ENCODE measurements at places on chromosomes 16 and 17. TPM values are rescaled to one million over a fixed set of nuclear protein-coding genes. Genes with fewer than 3 reads are reported as not detected.
A peak's percentile ranks its signal among the peaks of the same experiment; 100 is the strongest.

The C17orf75 gene
- total RNA-seq, result 21.5 TPM

The PCGF2 gene
- total RNA-seq, result 77.5 TPM

- H3K4me1 ChIP-seq, result no peaks in the 10 kb centered on the region
- no peak for DNase-seq
- H3K36me3 ChIP-seq, result no peaks in the 10 kb centered on the region
- H3K4me3 ChIP-seq, result no peak overlapping the region
- no peaks in the 10 kb centered on the region for H3K27me3 ChIP-seq
These were observed 295.8 kb downstream of the ZFHX3 start for GRCh38 chr16:72752004-72752695.

DNA sequence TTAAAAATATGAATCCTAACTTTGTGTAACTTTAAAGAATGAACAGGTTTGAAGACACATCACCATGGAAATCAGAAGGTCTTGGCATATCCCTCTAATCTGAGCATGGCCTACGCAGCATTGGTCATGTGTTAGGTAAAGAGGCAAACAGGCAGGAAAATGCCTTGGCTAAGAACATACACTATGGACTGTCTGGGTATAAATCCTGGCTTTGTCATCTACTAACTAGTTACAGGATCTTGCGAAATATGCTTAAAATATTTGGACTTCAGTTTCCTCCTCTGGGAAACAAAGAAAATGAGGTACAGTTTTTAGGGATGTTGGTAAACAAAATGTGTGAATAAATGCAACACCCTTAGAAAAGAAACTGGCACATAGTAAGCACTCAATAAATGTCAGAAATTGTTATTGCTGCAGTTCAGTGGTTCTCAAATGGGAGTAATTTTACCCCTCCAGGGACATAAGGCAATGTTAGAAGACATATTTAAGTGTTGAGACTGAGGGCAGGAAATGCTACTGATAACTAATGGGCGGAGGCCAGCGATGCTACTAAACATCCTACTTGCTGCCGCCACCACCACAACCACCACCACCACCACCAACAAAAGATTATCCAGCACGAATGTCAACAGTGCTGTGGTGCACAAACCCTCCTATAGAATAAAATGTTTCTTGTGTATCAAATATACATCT lies 770.8 kb upstream of the SOX9 start:
- H3K4me3 ChIP-seq, result no peak overlapping the region
- DNase-seq, result no peak
- H3K27ac ChIP-seq, result no peak overlapping the region
- no peaks in the 10 kb centered on the region for H3K27me3 ChIP-seq
- no peaks in the 10 kb centered on the region for H3K36me3 ChIP-seq

- H3K4me3 ChIP-seq, result no peak overlapping the region
- no peaks in the 10 kb centered on the region for H3K36me3 ChIP-seq
- DNase-seq, result no peak
- peaks cover 11% of the 10 kb centered on the region for H3K27me3 ChIP-seq
These were observed 1.1 kb upstream of the XYLT2 start for GRCh38 chr17:50344731-50345365.

DNA sequence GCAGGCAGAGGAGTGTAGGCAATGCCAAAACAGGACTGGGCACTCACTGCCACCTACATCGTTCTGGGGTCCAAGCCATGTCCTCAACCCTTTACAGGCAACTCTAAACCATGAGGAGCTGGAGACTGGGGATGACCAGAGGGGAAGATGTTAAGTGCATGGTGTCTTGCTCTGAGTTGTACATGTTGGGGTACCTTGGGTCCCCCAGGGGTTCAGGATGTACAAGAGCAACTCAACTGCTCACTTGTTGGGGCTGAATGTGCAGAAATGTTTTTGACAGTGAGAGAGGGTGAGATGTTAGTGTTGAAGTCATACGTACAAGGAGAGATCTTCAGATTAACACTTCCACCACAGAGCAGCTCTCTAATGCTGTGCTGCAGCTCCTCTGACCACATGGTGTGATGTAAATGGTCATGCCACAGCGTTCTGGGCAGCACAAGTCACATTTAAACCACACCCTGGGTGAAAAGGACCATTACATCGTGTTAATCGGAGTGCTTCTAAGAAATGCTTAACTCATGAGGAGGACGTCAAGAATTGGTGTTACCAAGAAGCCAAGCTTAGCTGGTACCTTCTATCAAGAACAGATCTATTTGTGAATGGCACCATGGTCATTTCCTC lies 2.4 kb downstream of the CCL18 start:
- DNase-seq, result no peak
- H3K4me3 ChIP-seq, result no peak overlapping the region
- no peaks in the 10 kb centered on the region for H3K36me3 ChIP-seq
- no peaks in the 10 kb centered on the region for H3K27me3 ChIP-seq
- H3K4me1 ChIP-seq, result no peaks in the 10 kb centered on the region

DNA sequence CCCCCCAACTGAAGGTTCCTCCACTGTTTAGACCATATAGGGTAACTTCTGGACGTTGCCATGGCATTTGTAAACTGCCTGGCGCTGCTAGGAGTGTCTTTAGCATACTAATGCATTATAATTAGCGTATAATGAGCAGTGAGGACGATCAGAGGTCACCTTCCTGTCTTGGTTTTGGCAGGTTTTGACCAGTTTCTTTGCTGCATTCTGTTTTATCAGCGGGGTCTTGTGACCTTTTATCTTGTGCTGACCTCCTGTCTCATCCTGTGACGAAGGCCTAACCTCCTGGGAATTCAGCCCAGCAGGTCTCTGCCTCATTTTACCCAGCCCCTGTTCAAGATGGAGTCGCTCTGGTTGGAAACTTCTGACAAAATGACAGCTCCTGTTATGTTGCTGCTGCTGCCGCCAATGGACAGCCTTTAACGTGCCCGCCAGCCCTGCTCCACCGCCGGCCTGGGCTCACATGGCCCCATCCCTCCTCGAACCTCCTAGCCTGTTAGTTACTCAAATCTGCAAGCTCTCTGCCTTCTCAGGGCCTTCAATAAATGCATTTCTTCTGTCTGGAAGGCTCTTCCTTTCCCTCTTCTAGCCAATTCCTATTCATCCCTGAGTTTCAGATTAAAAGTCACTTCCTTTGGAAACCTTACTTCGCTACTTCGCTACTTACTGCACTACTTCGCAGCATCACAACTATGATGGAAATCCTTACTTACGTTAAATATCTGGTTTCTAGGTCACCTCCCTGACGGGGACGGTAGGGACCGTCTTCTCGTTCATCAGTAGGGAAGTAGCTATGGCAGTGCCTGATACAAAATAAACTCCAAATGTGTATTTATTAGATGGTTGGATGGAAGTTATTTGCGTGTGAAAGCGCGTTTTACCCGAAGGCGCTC lies 640 bp upstream of the NAGLU start:
- H3K27ac ChIP-seq, result peak overlapping the region; percentile 79
- peaks cover 16% of the 10 kb centered on the region for H3K4me1 ChIP-seq
- H3K27me3 ChIP-seq, result no peaks in the 10 kb centered on the region
- H3K36me3 ChIP-seq, result no peaks in the 10 kb centered on the region

DNA sequence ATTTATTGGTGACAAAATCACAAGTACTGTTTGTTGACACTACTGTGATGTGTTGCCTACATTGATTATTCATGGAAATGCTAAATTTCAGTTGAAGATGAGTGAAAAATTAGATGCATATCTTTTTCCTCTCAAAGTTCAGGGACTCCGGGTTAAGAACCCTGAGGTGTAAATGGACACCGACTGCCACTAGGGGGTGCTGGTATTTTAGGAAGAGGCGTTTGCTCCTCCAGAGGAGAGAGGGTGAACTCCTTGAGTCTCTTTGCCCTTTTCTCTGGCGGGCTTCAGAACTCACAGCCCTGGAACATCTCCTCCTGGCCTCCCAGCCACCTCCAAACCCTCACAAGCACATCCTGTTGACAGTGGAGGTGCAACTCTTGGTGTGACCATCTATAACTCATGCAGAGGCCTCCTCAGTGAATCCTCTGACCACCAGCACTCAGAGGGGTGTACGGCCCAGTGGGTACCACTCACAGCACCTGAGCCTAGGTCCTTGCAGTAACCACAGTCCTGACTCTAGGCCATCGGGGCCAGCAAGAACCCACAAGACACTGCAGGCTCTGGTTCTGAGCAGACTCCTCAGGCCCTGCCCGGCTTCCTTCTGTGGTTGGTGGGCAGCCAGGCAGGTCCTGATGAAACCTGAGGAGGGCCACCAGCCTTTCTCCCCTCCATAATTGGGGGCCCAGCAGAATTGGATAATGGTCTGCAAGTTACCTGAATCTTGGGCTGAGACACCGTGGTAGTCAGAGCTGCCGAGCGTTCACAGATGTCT lies 26.2 kb upstream of the PIK3R5 start:
- H3K27ac ChIP-seq, result no peak overlapping the region
- H3K4me3 ChIP-seq, result no peak overlapping the region
- H3K27me3 ChIP-seq, result no peaks in the 10 kb centered on the region
- no peaks in the 10 kb centered on the region for H3K36me3 ChIP-seq
